ENCODE measurements at places on chromosomes 16 and 17.
A peak's percentile ranks its signal among the peaks of the same experiment; 100 is the strongest.

GRCh38 chr16:19062706-19063105 is 4.7 kb upstream of the COQ7 start:
- DNase-seq, result no peak

DNA sequence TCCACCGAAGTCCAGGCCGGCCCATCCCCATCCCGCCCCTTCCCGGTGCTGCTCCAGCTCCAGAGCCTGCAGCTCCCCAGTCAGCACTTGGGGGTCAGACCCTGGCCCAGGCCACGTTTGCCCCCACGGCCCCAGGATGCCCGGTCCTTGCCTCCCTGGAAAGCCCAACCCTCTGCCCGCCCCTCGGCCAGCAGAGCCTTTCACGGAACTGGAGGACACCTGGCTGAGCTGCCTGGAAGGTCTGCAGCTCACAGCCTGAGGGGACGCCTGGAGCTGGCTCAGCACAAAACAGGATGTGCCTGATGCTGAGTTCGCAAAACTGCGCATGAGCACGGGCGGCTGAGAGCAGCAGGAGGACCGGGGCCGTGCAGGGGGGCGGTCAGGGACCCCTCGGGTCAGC is 29.7 kb upstream of the SSTR5 start:
- DNase-seq, result no peak

- DNase-seq, result no peak
Measured at GRCh38 chr16:52424591-52424990, 122.4 kb downstream of the TOX3 start.

DNA sequence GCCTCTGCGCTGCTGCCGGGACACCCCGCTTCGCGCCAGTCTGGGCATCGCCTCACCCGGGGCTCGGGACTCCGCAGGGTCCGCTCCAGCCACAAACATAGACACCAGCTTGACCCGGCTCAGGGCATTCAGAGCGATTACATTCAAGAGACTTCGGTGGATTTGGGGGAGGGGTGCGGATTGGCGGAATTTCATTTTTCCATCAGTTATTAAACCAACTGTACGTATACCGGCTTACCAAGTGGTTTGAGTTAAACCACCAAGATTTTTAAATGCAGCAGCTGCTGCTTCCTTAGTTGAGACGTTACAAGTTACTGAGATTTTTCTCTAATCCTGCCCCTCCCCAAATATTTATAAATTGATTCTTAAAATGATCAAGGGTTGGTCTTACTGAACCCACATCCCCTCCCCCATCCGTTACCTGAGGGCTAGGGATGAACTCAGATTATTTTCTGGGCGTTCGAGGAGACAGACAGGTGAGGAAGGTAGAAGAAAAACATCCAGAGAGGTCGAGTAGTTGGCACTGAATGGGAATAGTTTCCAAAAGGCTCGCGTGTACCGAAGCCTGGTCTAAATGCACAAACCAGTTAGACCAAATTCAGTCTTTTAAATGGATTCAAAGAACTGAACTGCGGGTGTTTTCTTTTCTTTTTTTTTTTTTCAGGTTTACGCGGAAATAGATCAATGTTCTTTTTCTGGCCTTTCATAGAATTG is 1.5 kb downstream of the CRHR1 start:
- DNase-seq, result no peak

DNA sequence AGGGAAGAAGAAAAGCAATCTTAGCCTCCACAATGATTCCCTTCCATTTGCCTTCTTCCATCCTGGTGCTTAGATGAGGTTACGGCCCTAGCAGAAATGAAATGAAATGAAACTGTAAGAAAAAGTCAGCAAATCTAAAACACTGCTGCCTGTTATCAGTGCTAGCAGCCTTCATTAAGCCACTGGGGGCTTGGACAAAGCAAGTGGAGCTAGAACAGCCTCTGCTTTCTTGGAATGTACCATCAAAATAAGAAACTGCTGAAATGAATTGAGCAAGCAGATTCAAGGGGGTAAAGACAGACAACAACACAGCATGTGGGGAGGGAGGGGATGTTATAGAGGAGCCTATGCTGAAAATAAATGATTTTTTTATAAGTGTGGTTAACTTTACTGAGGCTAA is 5.1 kb downstream of the ANKFN1 start:
- DNase-seq, result no peak

GRCh38 chr16:46895399-46896313 is 11.5 kb downstream of the GPT2 start:
- DNase-seq, result no peak

GRCh38 chr16:35011-35677 is 18.3 kb downstream of the POLR3K start:
- no peak for DNase-seq

DNA sequence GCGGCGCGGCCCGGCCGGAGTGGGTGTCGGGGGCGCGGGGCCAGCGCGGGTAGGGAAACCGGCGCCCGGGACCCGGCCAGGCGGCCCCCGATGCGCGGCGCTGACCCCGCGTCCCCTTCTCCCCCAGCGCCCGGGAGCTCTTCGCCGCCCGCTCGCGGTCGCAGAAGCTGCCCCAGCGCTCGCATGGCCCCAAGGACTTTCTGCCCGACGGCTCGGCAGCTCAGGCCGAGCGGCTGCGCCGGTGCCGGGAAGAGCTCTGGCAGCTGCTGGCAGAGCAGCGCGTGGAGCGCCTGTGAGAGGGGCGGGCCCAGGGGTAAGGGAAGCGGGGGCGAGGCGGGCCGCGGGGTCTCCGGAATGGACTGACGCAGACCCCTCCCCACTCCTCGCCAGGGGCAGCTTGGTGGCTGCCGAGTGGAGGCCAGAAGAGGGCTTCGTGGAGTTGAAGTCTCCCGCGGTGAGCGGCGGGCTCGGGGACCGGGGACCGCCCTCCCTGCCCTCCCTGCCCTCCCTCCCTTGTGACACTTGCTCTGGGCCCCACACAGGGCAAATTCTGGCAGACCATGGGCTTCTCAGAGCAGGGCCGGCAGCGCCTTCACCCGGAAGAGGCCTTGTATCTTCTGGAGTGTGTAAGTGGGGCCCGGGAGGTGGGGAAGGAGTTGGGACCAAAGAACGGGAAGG is 430 bp downstream of the TSEN54 start:
- DNase-seq, result no peak

GRCh38 chr16:84521497-84521770 is 17.0 kb upstream of the MEAK7 start:
- DNase-seq, result no peak

DNA sequence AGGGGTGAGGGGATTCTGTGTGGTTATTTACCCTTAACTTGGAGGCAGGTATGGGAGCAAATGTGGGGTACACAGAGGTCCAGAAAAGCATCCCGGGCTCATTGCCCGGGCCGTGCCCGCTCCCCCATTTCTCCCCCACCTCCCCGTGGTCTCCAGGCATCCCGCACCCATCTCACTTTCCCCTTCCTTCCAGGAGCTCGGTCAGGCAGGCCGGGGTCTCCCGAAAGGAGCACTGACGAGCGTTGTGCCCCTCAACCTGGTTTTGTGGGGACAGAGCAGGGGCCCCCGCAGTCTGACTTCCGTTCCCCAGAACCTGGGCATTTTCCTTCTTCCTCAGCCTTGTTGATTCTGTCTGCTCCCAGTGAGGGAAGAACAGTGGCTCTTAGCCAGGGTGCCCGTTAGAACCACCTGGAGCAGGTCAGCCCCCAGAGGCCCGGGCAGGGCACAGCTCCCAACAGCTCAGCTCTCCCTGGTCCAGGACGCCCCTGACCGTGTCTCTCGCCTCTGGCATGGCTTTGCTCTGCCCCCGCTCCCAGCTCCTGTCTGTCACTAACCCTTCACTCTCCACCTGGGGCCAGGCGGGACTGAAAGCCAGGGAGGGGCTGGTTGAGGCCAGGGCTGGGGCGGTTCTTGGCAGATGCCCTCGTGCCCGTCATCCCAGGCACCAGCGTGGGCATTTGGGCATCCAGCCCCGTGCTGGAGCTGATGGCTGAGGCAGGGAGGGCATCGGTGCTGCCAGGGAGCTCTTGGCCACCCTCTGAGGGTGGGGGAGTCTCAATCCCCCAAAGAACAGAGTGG is 12.5 kb upstream of the NUDT16L1 start:
- DNase-seq, result no peak

GRCh38 chr17:65359016-65359415 is 202.4 kb downstream of the AXIN2 start:
- DNase-seq, result no peak

- no peak for DNase-seq
Measured at GRCh38 chr17:82129095-82129494, 31.1 kb upstream of the FASN start.

DNA sequence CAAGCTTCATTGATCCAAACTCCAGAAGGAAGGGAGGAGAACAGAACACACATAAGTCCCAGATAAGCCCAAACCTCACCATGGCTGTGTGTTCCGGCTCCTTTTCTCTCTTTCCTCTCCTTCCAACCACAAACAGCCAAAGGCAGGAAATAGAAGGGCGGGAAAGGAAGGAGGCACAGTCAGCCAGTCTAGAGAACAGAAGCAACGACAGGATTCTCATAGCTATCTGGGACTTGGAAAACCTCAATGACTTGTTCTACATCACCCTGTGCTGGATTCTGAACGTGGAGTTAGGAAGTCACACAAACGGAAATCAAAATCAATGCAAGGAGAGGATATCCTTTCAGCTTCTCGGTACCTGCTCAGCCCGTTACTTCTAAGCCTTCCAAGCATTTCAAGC is 9.0 kb downstream of the CRK start:
- no peak for DNase-seq

DNA sequence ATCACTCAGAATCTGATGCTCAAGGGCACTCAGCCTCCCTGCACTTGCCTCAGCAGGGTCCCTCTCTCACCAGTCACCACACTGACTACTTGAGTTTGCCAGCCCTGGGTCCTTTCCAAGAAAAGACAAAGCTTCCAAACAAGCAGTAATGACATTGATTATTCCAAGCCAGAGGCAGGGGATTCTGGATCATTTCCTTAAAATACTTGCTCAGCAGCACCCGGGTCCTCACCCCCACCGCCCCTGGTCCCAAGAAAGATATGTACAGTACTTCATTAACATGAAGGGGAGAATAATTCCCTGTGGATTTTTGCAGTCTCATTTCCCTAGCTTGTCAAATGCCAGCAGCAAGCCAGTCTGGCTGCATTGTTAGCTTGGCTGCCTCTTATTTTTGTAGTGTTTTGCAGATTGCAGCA is 83.2 kb upstream of the GNAO1 start:
- peak; percentile 3 for DNase-seq

GRCh38 chr16:53511403-53512280 is 8.6 kb upstream of the AKTIP start:
- DNase-seq, result no peak

- no peak for DNase-seq
Measured at GRCh38 chr16:12906271-12906670, 4.9 kb downstream of the SHISA9 start.

GRCh38 chr16:87196231-87196630 is 121.0 kb downstream of the C16orf95 start:
- no peak for DNase-seq

- no peak for DNase-seq
Measured at GRCh38 chr16:65101009-65101408, 20.9 kb downstream of the CDH11 start.

GRCh38 chr17:37054894-37055293 is 106.1 kb downstream of the AATF start:
- no peak for DNase-seq

DNA sequence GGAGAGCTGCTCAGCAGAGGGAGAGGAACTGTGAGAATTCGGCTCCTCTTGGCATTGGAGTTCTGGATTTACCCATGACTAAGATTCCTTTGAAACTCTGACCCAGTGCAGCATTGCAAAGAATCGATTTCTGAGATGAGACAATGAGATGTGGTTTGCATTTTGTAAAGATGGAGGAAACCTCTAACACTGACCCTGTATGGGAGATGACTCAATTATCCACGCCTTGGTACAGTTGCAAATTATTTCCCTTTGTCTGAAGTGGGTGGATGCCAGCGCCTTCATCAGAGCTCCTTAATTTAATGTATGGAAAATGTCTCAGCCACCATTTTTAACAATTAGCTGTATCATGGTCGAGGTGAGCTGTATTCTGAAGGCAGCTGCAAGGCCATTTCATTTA is 53.4 kb downstream of the NUP93 start:
- no peak for DNase-seq

DNA sequence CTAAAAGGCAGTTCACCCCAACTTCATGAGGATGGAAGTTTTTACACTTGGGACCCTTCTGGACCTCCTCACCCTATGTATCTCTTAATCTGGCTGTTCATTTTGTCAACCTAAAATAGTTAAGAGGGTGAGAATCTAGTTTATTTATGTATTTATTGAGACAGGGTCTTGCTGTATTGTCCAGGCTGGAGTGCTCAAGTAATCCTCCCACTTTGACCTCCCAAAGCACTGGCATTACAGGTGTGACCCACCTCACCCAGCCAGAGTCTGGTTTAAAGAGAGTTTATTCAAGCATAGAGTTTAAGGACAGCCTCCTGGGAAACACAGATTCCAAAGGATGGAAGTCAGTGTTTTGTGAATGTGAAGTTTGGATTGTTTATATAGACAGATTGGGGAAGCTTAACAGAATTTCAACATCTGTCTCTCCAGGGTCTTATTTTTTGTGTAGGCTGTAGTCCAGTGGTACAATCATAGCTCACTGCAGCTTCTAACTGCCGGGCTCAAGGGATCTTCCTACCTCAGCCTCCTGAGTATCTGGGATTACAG is 8.0 kb upstream of the APPBP2 start:
- DNase-seq, result no peak

DNA sequence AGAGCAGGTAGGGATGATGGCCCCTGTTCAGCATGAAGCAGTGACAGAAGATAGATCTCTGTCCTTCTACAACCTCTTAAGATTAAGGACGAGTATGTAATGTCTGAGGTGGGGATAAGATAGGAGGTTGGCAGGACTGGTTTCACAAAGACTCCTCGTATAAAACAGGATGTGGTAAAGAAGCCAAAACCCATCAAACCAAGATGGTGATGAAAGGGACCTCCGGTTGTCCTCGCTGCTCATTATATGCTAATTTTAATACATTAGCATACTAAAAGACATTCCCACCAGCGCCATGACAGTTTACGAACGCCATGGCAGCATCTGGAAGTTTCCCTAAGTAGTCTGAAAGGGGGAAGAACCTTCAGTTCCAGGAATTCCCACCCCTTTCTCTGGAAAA is 27.3 kb downstream of the MIS12 start:
- DNase-seq, result no peak

GRCh38 chr17:48616717-48617470 is 1.8 kb upstream of the HOXB8 start:
- DNase-seq, result no peak

- DNase-seq, result no peak
Measured at GRCh38 chr17:16434662-16435061, 19.3 kb downstream of the TRPV2 start.

- no peak for DNase-seq
Measured at GRCh38 chr16:54286090-54286365, 559 bp downstream of the IRX3 start.

Measured in nucleus accumbens (tissue), 56 donors.